ENCODE measurements at places on chromosomes 3 and 15.

GRCh38 chr15:82963471-82964341 is 11.2 kb upstream of the HOMER2 start:
- no peak for DNase-seq

DNA sequence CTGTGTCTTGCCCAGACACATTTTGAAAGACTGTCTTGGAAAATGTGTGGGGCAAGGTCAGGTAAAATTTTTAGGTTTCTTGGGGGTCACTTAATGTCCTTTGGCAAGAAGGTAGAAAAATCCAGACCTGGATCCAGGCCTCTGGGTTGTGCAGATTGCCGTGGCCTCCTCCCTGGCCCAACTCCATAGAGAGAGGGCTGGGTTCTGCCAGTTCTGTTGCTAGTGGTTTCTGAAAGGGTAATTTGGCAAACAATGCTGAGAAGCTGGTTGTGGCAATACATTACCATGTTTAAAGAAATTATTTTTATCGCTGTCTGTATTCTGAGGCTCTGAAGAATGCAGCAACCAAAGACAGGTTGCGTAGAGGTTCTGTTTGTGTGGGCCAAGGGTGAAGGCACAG is 20.2 kb upstream of the TMEM158 start:
- DNase-seq, result no peak

GRCh38 chr3:194879126-194879877 is 193.6 kb downstream of the FAM43A start:
- no peak for DNase-seq

- peak; percentile 40 for DNase-seq
Observed at GRCh38 chr3:108091498-108092250, 843 bp upstream of the CD47 start.

DNA sequence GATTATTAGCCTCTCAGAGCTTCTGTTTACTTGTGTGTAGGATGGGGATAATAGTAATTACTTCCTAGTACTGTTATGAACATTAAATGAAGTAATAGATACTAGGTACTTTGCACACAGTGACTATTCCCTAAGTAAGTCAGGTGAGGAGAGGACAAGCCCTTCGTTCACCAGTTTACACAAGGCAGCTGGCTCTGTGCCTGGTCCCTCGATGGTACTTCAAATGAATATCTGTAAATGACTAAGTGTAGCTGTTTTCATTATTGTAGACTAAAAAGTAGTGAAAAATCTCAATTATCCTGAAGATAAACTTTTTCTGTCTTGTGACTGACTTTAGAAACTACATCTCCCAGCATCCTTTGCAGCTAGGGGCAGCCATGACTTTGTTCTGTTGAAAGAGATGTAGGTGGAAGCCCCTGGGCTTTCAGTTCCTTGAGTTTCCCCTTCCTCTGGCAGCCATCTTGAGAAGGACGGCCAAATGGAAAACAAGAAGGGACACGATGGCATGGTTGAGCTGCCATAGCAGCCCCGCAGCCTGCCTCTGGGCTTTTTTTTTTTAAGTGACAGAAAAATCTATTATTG is 11.7 kb upstream of the WNT7A start:
- no peak for DNase-seq

GRCh38 chr3:9695345-9695744 is 8.3 kb upstream of the CPNE9 start:
- no peak for DNase-seq

GRCh38 chr3:125055331-125055912 is 375 bp downstream of the HEG1 start:
- peak; percentile 13 for DNase-seq

DNA sequence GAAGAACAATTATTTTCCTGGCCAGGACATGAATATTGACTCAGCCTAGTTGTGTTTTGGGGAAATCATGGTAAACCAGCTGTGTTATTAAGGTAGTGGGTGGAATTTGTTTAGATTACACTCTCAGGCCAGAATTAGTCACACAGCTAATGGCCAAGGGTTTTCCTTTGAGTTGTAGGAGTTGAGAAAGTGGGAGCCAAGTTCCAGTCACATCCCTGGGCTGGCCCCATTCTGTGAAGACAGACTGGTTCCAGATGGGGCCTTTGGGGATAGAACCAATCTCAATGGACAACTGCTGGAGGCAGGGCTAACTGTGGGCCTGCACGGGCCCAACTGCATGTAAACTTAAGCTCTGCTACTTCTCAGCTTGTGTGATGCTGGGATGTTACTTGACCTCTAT is 1.4 kb upstream of the RASL12 start:
- no peak for DNase-seq

DNA sequence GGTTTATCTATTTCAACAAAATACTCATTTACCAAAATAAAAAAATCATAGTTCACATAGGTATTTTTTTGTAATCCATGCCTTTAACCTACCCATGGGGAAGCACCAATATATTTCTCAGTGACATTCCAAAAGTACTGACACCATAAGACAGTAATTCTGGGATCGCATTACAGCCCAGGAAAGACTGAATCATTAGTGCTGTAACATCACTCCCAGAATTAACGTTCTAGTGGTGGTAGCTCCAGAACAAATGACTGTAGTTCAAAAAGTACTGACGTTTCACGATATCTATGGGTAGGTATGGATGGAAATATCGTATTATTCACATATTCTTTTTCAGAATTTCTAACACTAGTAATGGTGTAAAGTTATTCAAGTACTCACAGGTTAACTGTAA is 54.3 kb upstream of the NEK10 start:
- DNase-seq, result no peak

- DNase-seq, result no peak
Observed at GRCh38 chr3:187719628-187720336, 17.4 kb upstream of the RTP2 start.

DNA sequence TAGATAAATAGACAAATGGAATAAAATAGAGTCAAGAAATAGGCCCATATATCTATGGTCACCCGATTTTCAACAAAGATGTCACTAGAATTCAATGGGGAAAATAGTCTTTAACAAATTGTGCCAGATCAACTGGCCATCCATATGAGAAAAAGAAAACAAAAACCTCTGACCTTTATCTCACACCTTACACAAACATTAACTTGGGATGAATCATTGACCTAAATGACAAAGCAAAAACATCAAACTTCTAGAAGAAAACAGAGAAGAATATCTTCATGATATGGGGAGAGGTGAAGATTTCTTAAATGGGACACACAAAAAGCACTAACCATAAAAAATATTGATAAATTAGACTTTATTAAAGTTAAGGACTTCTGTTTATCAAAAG is 31.9 kb downstream of the ITGA11 start:
- DNase-seq, result no peak

DNA sequence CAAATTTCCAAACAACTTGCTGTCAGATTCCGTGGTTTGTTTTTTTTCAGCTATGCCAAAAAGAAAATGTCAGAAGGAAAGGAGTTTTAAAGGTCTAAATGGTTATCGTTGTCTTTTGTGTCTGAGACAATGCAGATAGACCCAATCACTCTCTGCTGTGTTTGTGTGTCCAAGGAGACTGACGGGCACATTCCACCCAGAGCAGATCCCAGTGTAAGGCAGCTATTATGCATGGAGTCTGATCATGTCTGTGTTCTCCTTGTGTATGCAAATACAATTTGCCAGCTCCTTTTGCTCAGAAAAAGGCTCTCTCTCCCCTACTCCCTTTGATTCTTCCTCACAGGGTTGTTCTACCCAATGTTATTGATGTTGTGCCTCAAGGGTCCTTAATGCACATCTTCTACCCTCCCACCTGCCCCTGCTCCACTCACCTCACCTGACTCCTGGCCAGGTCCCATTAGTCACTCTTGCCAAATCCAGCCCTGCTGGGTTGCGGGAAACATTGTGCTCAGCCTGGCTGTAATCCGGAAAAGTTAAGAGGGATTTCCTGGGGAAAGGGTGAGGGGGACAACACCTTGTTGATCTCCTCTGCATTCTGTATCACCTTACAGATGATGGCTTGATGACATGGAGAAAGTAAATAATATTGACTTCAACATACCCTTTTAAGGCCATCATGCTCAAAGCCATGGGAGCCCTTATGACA is 61.0 kb downstream of the OTOL1 start:
- DNase-seq, result no peak

DNA sequence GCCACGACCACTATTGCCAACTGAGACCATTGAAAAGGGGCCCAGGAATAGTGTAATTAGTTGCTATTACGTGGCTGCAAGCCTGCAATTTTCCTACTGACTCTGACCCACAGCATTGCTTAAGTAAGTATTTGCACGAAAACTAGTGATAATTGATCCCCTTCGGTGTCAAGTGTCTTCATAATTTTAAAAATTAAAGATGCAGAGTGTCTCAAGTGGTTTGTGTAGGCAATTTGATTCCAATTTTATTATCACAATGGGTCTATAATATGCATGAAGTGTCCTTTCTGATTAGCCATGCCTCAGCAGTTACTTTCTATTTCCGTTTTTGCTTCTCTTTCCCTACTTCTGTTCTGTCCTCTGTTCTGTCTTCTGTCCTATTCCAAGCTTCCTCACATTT is 259.2 kb downstream of the C3orf38 start:
- no peak for DNase-seq

DNA sequence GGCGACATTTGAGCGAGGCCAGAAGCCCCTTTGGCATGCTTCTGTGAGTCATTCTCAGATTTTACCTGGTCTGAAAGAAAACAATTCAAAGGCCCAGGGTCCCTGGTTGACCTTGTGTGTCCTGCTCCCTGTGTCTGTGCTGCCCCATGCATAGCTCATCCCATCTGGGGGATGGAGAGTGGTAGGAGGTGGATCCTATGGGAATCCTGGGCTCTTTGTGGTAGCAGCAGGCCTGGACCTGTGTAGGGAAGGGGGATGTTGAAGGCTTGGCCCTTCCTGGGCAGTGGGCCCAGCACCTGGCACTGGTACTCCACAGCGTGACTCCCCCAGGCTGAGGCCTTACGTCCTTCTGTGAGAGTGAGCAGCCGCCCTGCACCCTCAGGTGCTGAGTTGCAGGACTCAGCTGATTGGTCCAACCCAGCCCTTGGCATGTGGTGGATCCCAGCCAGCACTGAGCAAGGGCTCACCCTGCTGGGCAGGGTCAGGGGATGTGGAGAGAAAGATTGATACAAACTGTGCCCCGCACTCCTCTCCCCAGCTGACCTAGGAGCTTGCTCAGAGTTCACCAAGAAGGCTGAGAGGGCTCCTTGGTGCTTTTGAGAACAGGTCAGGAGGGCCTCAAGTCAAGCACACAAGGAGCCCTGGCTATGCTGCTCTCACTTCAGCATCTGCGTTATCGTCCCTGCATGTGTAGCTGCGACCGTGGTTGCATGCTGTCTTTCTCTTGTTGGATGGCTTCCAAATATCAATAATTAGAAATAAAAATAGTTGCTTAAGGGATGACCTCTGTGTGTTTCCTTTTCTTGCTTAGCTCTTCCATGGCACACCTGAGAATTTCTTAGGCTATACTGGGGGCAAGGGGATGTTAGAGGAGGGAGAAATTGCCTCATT is 21.4 kb upstream of the JMJD7 start:
- DNase-seq, result no peak

DNA sequence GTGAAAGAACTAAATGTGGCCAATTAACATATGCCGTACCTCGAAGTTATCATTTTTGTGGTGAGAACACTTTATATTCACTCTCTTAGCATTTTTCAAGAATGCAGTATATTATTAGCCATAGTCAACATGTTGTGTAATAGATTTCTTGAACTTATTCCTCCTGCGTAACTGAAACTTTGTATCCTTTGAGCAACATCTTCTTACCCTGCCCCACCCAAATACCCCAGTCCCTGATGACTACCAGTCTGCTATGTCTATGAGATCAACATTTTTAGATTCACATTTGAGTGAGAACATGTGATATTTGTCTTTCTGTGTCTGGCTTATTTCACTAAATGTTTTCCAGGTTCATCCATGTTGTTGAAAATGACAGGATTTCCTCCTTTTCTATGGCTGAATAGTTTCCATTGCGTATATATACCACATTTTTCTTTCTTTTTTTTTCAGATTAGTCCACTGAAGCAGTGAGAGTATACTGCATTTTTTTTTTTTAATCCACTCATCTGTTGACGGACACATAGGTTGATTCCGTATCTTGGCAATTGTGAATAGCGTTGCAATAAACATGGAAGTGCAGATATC is 12.7 kb upstream of the KBTBD8 start:
- DNase-seq, result no peak

All from CD4-positive, alpha-beta T cell (primary cell).